ENCODE measurements at places on chromosomes 6 and 20. TPM values are rescaled to one million over a fixed set of nuclear protein-coding genes. Genes with fewer than 3 reads are reported as not detected.

The CYP21A2 gene
- polyA plus RNA-seq = 0.11 TPM

The PRELID3B gene
- 76.0 TPM for polyA plus RNA-seq

The XKR7 gene
- polyA plus RNA-seq = not detected

The SYCP2 gene
- 1.2 TPM for polyA plus RNA-seq

The CALHM6 gene
- 0.78 TPM for polyA plus RNA-seq

The SIRPB2 gene
- polyA plus RNA-seq = not detected

The IMPG1 gene
- not detected for polyA plus RNA-seq

The MAP7 gene
- polyA plus RNA-seq = 0.45 TPM

The TNXB gene
- polyA plus RNA-seq = 0.60 TPM

The THBS2 gene
- 857 TPM for polyA plus RNA-seq

The UBD gene
- not detected for polyA plus RNA-seq

The NNAT gene
- polyA plus RNA-seq = not detected

The WFDC5 gene
- not detected for polyA plus RNA-seq

The PXMP4 gene
- polyA plus RNA-seq = 11.2 TPM

The DNAAF9 gene
- polyA plus RNA-seq = 10.0 TPM

The MAS1 gene
- not detected for polyA plus RNA-seq

The LRRC73 gene
- polyA plus RNA-seq = 0.15 TPM

The ECT2L gene
- polyA plus RNA-seq = not detected

The EMILIN3 gene
- 0.27 TPM for polyA plus RNA-seq

The NKAPL gene
- 0.72 TPM for polyA plus RNA-seq

The PCED1A gene
- 12.7 TPM for polyA plus RNA-seq

The KIAA0408 gene
- 1.6 TPM for polyA plus RNA-seq

The PIGU gene
- polyA plus RNA-seq = 35.2 TPM

The FNDC11 gene
- 0.76 TPM for polyA plus RNA-seq

The BPIFB4 gene
- not detected for polyA plus RNA-seq

The SLC29A1 gene
- 34.1 TPM for polyA plus RNA-seq

The LINC00237 gene
- polyA plus RNA-seq = not detected

The DLK2 gene
- 2.1 TPM for polyA plus RNA-seq
